ENCODE measurements at places on chromosomes 5 and 9.

- DNase-seq, result no peak
Observed at GRCh38 chr5:115962565-115963402, 509 bp downstream of the LVRN start.

- DNase-seq, result no peak
Observed at GRCh38 chr9:130756037-130756436, 62.5 kb downstream of the EXOSC2 start.

- DNase-seq, result no peak
Observed at GRCh38 chr5:180095545-180095944, 24.0 kb upstream of the RNF130 start.

DNA sequence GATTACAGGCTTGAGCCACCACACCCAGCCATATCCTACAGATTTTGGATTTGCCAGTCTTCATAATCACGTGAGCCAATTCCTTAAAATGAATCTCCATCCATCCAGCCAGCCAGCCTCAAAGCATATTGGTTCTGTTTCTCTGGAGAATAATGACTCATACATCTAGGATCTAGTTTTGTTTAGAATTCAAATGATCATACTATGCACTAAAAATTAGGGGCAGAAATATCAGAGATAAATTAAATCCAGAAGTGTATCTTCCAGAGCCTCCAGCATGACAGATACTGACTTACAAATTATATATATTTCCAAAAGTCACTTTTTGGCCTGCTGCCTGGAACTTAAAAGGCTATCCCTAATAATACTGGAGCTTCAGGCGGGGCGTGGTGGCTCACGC is 119.1 kb upstream of the NR5A1 start:
- DNase-seq, result no peak

DNA sequence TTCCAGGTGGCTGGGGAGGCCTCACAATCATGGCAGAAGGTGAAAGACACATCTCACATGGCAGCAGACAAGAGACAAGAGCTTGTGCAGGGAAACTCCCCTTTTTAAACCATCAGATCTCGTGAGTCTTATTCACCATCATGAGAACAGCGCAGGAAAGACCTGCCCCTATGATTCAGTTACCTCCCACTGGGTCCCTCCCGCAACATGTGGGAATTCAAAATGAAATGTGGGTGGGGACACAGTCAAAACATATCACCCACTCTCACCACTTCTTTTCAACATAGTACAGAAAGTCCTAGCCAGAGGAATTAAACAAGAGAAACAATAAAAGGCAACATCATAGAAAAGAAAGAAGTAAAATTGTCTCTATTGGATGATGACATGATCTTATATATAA is 223.4 kb upstream of the SLC24A2 start:
- DNase-seq, result no peak

DNA sequence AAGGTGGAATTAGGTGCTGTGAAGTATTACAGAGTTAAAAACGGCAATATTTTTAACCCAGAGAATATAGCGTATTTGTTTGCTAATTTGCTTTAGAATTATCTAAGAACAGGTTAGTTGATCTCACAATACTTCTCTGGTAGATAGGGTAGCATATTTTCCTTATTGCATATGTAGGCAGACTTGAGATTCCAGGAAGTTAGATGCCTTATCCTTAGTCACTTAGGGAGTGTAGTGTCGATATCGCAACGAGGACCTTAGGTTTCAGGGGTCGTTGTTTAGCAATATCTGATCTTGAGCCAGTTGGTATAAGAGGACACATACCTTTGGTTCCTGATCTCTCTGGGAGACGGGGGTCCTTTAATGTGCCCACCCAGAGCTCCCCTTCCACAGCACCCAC is 28.5 kb upstream of the IL6ST start:
- no peak for DNase-seq

GRCh38 chr5:40121236-40121635 is 558.5 kb upstream of the PTGER4 start:
- DNase-seq, result no peak

GRCh38 chr5:92962752-92963151 is 618.3 kb downstream of the NR2F1-AS1 start:
- peak; percentile 72 for DNase-seq

GRCh38 chr5:131757830-131758519 is 38.8 kb downstream of the FNIP1 start:
- DNase-seq, result no peak

GRCh38 chr9:78296201-78296892 is 578 bp upstream of the PSAT1 start:
- peak; percentile 36 for DNase-seq

DNA sequence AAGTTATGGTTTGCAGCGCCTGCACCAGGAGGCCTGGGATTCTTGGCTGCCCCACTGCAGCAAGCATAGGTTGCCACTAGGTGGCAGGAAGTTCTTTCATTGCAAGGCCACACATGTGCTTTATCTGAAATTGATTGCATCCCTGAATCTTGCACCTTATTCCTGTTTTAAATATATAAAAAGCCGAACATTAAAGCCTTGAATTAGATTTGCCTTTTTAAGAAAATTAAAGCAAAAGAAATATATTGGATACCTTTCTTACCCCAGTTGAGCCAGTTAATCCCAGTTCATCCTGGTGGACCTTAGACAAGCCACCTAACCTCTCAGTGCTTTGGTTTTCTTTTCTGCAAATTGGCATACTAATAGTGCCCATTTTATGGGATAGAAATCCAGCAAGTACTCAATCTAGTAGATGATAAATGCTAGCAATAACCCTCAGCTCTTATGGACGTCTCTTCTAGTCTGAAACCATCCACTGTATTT is 6.3 kb upstream of the TRMT10B start:
- no peak for DNase-seq

DNA sequence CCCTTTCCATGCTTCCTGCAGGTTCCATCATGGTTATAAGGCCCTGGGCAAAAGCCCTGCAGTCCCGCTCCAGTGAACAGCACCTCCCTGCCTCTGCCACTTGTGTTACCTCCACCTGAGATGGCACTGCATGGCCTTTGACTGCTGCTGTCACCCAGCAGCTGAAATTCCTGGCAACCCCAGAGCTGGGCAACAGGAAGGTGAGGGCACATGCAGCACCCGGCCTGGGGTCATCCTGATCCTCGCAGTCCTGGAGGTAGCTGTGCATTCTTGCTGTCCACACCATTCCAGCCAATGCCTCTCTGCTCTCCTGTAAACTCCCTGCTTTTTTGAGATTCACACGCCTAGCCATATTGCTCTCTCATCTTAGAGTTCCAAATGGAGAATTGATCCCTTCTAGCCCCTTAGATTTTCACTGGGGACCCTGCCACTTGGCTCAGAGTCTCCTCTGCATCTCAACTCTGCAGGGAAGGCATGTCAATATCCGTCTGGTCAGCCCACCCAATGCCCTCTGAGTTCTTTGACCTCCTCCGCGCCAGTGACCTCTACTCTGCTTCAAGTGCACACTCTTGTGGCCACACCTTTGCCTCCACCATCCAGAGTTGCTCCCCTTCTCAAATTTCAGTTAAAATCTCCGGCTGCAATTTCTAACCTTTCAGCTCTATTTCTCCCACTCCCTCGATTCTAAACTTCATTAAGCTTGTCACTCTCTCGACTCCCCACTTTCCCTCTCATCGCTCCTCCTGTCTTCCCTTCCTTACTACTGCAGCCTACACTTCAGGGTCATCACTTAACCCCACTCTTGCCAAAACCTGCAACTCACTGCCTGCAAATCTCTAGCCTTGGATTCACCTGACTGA is 93.4 kb downstream of the ANKH start:
- no peak for DNase-seq

GRCh38 chr5:145283141-145283810 is 551.9 kb downstream of the PRELID2 start:
- DNase-seq, result no peak

DNA sequence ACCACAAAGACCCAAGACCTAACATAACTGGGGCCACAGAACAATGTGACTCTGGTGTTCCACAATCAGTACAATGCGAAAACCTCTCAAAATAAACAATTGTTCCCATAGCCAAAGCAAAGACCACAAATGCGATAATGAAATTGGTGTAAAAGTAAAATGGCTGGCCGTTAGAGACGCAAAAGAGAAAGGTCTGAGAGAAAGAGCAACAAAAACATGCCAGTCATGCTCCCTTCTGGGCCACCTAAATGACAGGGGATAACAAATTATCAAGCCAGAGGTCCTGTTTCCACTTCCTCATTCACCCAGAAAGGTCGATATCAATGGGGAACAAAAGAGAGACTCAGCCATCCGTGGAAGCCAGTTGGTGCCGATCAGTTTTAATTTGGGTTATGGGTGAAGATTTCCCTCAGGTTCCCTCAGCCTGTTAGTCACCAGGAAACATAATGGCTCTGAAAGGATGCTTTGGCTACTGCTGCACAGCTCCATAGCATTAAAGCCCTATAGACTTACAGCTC is 9.2 kb upstream of the CFAP95 start:
- no peak for DNase-seq

- no peak for DNase-seq
Observed at GRCh38 chr5:102453716-102454115, 45.1 kb downstream of the SLCO6A1 start.

GRCh38 chr5:146109379-146109778 is 4.0 kb upstream of the PLAC8L1 start:
- no peak for DNase-seq

DNA sequence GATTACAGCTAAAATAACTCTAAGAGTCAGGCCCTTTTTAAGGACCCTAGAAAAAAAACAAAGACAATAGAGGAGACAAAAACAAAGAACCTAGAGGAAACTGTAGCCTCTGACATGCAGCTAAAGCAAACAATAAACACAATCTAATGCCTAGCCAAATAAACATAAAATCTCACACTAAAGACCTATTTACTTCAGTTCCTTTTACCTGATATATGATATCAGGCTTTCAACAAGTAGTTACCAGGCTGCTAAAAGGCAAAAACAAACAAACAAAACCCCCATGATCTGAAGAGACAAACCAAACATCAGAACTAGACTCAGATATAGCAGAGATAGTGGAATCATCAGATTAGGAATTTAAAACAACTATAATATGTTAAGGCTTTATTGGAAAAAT is 226.5 kb upstream of the POU5F2 start:
- no peak for DNase-seq

DNA sequence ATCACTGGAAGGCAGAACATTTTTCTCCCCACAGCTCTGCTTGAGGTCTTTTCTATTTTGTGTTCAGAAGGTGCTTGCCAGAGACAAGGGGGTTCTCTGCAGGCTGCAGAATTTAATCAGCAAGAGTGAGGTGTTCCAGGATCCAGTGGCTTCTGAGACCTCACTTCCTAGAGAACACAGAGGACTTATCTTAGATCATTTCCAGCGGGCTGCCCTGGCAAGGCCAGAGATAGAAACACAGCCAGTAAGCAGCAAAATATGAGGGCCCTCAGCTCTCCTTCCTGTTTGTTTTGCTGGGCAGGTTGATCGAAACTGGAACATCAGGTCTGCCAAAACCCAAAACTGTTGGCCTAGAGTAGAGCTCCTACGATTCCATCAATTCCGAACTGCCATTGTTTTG is 187.3 kb downstream of the DIRAS2 start:
- peak; percentile 19 for DNase-seq

GRCh38 chr5:66454186-66455078 is 141.8 kb upstream of the MAST4 start:
- DNase-seq, result no peak

DNA sequence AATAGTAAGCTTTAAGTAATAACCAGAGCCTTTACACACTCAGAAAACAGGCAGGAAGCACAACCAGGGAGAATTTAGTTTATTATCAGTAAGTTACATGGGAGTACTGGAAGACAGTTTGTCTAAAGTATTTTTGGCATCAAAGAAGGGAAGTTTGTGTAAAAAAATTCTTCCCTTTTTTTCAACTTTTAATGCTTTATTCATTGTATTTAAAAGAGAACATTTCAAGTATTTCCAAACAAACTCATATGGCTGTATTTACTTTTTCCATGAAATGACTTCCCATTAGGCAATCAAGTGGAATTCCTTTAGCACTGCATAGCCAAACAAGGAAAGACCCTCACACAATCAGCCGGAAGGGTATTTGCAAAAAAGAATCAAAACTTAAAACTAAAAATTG is 26.7 kb downstream of the RNF145 start:
- no peak for DNase-seq

DNA sequence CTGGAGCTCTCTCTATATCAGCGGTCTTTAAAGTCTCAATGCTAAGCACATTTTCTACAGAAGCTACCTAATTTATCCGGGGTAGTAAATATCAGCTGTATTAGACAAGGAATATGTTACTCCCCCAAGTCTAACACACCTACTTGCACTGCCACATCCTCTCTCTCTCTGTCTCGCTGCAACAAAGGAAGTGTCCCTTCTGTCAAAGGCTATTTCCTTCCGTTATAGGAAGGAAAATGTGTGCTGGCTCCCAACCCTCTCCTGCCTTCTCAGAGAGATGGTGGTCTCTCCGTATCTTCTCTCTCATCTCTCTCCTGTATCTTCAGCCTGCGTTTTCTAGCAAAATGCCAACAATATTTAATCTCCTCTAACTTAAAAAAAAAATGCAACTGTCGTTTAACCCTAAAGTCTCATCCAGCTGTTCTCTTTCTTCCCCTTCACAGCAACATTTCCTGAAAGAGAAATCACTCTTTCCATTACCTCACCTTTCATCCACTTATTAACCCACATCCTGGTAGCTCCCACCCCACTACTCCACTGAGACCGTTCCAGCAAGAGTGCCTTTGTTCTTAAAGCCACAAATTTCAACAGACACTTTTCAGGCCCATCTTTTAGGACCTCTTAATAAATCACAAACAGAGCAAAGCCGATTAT is 2.3 kb downstream of the TTF1 start:
- DNase-seq, result no peak

DNA sequence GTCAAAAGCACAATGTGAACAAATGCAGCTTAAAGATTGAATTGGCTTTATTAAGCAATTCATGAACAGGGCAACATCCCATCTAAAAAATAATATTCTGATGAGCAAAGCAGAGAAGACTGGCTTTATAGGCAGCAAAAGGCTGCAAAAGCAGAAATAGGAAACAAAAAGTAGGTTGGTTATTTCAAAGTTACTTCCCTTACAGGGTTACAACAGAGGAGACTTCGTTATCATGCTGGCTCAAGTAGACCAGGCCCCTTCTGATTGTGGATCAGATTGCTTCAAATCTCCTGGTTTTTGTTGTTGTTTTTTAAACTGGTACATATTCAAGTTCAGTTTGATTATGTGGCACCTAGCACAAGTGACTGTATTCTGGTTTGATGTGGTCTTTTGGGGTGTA is 73.1 kb downstream of the MAN2A1 start:
- DNase-seq, result no peak

DNA sequence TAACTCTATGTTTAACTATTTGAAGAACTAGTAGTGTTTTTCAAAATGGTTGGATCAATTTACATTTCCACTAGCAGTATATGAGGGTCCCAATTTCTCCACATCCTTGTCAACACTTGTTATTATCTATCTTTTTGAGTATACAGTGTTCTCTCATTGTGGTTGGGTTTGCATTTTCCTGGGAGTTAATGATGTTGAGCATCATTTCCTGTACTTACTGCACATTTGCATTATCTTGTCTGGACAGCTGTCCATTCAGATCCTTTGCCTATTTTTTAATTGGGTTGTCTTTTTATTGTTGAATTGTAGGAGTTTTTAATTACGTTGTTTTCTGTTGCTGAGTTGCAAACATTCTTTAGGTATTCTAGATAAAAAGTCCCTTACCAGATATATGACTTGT is 103.4 kb upstream of the LRRTM2 start:
- DNase-seq, result no peak

GRCh38 chr5:145497052-145497451 is 338.1 kb downstream of the PRELID2 start:
- no peak for DNase-seq

- no peak for DNase-seq
Observed at GRCh38 chr5:155700333-155700732, 626.6 kb upstream of the SGCD start.

- no peak for DNase-seq
Observed at GRCh38 chr5:93569300-93570160, 11.5 kb downstream of the NR2F1-AS1 start.

GRCh38 chr5:7779019-7780005 is 71.6 kb downstream of the CFAP90 start:
- no peak for DNase-seq

Measured in NCI-H510A (cell line).